ENCODE measurements at places on chromosomes 3 and 15.

- no peak for DNase-seq
These were observed 278.6 kb downstream of the EDEM1 start for GRCh38 chr3:5466065-5466464.

GRCh38 chr3:157844800-157845565, 261.2 kb downstream of the SHOX2 start:
- DNase-seq, result no peak

- no peak for DNase-seq
These were observed 68.2 kb upstream of the SNRK start for GRCh38 chr3:43218156-43218555.

DNA sequence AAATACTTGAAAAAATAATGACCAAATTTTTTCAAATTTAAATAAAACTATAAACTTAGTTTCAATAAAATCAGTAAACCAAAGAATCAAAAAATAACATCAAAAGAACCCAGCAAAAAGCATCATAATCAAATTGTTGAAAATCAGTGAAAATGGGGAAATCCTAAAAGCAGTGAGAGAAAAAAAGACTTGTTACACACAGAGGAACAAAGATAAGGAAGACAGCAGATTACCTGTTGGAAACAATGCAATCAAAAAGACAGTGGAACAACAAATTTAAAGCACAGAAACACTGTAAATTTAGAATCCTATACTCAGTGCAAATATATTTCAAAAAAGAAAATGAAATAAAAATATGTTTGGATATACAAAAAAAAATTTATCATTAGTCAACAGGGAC, 156.2 kb upstream of the LMCD1 start:
- no peak for DNase-seq

GRCh38 chr3:105504440-105504951, 137.8 kb downstream of the ALCAM start:
- DNase-seq, result no peak

DNA sequence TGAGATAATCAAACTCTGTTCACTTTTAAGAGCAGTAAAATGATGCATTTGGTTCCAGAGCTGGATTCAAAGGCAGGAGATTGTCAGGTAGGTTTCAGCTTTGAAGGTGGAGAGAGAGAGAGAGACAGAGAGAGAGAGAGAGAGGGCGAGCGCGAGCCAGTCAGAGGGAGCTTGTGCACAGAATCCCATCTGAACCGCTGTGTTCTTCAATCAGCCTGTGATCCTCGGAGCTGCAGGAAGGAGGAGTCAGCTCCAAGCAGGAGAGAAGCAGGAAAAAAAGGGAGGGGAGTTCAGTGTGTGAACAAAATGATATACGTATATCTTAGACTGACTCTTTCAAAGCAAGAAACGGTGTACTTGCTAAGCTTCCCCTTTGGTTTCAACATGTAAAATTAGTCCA, at the start of gene GPR149:
Gene GPR149, minus strand, starts transcription at position 177 of the 400 bp plus-strand sequence. CDS start 575 bp downstream, outside the sequence.
- DNase-seq, result peak; percentile 30

DNA sequence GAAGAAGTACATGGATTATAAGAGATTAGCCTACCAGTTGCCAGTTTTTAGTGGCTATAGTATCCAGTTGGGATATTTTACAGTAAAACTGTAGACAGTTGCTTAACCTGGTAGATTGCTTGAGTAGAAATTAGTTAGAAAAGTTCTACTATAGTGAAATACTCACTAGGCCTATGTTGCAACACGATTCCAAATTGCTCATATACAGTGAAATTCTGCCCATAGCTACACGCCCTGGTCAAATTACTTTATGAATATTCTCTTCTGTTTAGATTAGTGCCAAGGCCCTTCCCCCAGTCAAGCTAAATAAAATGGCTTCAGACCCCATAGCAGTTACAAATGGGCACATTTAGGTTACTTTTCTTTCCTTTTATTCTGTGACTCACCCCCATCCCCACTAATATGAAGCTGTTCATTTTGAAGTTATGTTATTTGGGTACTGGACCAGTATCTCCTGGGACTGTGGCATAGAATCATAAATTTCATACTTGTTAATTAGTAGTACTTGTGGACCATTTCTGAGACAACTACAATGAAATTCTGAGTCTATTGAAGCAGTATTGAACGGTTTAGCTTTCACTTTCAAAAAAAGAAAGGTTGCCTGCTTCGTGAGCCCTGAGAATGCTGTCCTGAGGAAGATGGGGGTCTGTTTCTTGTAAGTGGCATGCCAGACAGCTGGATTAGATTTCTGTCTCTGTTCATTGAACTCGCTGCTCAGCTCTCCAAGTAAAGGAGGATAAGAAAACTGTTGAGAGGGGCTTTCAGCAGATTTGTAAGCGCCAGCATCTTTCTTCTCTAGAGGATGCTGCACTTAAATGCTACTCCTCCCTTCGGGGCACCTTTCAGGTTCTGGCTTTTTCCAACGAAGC, 65.8 kb upstream of the CFAP20DC start:
- DNase-seq, result no peak

GRCh38 chr3:160747422-160747821, 8.6 kb upstream of the PPM1L start:
- DNase-seq, result no peak

DNA sequence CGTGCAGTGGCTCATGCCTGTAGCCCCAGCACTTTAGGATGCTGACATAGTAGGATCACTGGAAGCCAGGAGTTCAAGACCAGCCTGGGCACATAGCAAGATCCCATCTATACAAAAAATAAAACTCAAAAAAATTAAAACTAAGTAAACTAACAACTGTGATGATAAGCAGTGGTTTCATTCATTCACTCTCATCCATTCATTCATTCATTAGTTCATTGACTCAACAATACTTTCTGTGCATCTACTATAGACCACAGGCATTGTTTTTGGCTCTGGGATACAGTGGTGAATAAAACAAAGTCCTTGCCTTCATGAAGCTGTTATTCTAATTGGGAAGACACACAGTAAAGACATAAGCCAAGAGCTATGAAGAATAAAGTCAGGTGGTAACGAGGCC, 7.5 kb upstream of the TMEM212 start:
- DNase-seq, result no peak

GRCh38 chr3:2099028-2099671, 484 bp downstream of the CNTN4 start:
- DNase-seq, result peak; percentile 72

DNA sequence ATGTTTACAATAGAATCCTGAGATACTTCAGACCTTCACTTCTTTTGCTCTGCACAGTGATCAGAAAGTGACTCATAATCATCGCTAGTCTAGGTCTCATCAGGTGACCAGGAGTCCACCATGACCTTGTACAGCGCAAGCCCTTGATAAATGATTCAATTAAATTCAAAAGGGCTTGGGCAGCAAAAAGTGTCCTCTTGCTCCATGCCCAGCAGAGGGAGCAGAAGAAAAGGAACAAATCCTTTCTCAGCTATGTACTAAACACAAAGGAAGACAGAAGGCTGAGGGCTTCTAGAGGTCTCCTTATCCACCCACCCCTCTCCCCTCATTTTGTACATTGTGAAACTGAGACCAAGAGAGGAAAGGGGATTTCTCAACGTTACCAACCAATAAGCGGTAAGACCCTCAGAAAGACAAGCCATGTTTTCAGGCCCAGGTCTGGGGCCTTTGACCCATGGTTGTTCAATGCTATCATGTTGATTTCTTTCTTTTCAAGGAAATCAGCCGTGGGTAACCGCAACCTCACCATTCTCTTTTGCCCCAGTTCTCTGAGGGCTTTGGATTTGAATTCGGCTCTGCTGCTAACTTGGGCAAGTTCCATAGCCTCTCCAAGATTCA, 74.8 kb downstream of the AQP9 start:
- DNase-seq, result peak; percentile 54

All from D341Med (cell line).